PC-9 (cell line): ENCODE measurements at places on chromosomes 11 and 22.

GRCh38 chr22:35649026-35649553 is 844 bp downstream of the APOL6 start:
- no peak for DNase-seq

GRCh38 chr11:126113012-126113411 is 50.3 kb upstream of the CDON start:
- DNase-seq, result no peak

GRCh38 chr11:113553235-113553634 is 78.0 kb upstream of the DRD2 start:
- DNase-seq, result no peak

GRCh38 chr11:114367244-114367957 is 32.9 kb downstream of the C11orf71 start:
- no peak for DNase-seq

DNA sequence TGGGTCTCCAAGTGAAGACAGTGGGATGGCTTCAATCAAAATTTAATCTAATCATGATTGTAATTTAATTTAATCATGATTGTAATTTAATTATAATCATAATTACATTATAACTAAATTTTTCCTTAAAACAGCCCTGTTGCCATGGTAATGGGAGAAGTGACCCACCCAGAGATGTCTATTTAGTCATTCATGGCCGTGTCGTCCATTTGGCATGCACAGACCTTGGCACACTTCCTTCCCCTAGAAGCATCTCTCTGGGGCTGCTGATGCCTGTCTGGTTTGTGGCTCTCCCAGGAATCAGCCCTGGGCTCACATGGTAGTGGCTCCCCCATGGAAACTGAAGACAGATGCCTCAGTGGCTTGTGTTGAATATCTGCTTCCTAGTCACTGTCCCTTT is 27.0 kb downstream of the P4HA3 start:
- DNase-seq, result no peak

DNA sequence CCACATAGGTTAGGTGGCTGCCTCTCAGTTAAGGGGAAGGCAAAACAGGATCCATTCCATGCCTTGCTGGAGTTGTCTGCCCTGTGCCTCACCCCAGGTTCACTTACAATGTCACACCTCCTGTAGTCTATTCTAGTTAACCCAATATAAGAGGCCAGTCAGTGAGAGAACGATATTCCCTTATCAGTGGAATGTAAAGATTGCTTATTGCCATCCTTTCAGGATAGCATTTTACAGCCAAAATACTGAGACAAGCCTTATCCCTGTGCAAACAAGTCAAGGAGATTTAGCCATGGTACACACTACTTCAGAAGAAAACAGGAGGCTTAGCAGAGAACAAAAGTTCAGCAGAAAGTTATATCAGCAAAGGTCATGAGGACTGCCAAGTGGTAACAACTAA is 5.5 kb downstream of the CYP2R1 start:
- DNase-seq, result no peak

- no peak for DNase-seq
Measured at GRCh38 chr11:90221803-90222458, 918 bp downstream of the CHORDC1 start.
